GM23338 (cell line): ENCODE measurements at places on chromosomes 5 and 9. TPM values are rescaled to one million over a fixed set of nuclear protein-coding genes. Genes with fewer than 3 reads are reported as not detected.

Gene SLC6A18
- not detected in 2 replicates for total RNA-seq

Gene OR13C2
- total RNA-seq: not detected in 2 replicates

Gene KCNV2
- not detected in 2 replicates for total RNA-seq

Gene BNIP1
- 13.7 and 17.0 TPM in 2 replicates for total RNA-seq

Gene MYMK
- total RNA-seq: not detected in 2 replicates

Gene ARL14EPL
- total RNA-seq: not detected in 2 replicates

- peak; percentile 23 for DNase-seq
Observed at GRCh38 chr5:57816108-57816507, 333.5 kb upstream of the ACTBL2 start.

- no peak for DNase-seq
Observed at GRCh38 chr9:22170990-22171670, 162.0 kb upstream of the CDKN2B start.

DNA sequence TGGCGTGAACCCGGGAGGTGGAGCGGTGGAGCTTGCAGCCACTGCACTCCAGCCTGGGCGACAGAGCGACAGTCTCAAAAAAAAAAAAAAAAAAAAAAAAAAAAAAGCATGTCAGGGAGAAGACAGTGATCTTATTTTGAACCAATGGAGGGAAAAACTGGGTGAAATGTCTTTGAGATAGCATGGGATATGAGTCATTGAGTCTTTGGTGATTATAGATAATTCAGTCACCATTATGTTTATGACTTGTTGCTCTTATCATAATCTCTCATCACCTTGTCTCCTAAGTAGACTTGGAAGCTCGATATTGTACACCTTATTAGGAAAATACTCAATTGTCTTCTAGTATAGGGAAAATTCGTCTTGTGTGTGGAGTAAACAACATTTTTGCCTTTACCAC is 55.1 kb upstream of the KDM4C start:
- no peak for DNase-seq

DNA sequence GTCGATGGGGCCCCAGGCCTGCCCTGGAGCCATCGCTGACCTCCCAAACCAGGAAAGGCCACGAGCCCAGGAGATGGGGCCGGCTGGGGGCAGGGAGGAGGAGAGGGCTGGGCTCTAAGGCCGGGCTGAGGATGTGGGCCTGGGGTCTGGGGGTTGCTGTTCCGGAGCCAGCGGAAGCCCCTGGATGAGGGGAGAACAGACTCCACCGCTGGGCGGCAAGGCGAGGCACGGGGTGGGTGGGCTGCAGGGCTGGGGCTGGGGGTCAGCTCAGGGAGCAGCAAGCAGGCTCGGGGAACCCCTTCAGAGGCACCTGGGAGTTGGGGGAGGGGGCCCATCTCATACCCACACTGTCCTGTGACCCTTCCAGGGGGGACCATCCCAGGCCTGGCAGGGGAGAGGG is 11.7 kb downstream of the LCN12 start:
- DNase-seq: no peak

DNA sequence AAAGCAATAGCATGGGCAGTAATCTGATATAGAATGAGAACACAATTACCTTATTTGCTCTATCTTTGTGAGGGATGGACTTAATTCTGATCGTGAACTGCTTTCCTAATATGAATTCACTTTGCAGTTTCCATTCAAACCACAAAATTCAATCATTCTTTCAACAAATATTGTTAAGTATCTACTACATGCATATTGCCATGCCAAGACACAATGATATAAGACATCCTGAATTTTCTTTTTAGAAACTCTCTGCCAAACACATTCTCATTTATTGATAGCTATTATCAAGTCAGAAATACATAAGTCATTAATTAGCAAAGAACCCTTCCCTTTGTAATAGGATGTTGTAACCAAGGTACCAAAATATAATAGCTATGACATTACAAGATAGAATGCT is 121.6 kb upstream of the TARS1 start:
- DNase-seq: no peak

DNA sequence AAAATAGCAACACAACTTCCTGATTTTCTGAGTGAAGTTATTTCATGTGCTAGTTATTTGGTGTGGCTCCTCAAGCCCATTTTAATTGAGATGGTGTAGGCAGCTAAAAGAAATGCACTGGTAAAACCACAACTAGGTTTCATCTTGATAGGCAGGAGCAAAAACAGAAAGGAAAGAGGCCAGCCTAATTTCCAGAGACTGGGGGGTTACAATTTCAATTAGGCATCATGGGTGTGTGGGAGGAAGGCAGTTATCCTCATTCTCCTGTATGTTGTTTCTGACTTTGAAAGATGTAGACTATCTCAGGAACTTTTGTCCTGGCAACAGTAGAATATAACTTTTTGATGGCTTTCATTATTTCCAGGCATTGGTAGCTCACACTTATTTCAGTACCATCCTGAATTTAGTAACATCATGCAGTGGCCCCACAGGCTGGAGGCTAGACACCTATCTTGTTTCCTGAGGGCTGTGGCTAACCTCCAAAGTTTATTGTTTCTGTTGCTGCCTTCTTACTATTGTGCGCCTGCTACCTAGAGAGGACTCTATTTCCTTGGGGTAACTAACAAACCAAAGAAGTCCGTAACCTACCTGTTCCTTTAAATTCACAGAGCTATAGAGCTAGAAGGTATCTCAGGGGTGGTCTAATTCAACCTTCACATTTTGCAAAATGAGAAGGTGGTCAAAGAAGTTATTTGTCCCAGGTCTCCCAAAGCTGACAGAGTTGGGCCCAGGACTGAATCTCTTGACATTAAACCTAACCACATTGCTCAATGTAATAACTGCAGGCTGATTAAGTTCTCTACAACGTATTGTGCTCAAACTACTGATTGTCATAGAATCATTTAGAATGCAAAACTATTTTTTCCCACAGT is 42.4 kb downstream of the FYB1 start:
- DNase-seq: no peak

DNA sequence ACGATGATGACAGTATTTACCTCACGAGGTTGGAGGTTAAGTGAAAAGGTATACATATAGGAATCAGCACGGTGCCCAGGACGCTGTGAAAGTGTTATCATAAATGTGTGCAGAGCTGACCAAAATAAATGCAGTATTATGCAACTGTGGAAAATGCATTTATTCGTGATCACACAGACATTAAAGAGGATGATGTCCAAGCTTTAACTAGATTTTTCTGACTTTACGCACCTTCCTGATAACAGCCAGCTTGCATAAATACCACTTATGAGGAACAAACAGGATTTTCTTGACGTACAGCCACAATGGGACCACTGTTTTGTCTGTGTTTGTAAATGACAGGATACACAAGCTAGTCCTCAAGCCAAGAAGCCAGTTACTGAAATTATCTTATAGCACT is 71.4 kb upstream of the ATP10B start:
- no peak for DNase-seq

- no peak for DNase-seq
Observed at GRCh38 chr5:180380856-180381255, 27.7 kb upstream of the GFPT2 start.

DNA sequence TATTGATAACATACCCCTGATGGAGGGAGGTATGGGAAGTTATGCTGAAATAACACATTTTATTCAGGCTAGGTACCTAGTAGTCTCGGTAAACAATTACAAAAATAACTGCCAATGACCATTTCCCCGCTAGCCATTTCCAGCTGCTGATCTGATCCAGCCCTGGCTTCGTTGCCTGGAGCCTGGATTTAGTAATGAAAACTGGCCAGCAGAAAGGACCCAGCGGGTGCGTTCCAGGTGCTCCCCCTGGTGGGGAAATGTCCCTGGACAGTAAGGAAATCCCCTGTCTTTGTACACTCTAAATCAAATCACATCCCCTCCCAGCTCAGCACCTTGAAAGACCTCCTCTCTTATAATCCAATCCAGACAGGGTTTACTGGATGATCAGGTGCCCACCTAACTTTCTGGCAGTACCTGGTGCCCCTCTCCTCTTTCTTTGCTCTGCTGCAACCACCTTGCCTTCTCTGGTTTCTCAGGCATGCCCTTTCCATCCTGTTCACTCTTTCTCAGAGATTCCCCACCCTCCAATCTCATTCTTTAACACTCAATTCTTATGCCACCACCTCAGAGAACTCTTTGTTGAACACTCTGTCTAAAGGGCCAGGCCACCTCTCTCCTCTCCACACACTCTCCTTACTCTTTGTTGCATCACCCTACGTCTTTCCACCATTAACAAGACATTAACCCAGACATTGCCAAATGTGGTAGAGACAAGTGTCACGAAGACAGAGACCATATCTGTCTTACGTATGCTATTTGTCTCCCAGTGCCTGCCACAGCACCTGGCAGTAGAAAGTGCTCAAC is 50.1 kb upstream of the SMAD5 start:
- DNase-seq: peak; percentile 86

- no peak for DNase-seq
Observed at GRCh38 chr5:2674456-2674855, 77.0 kb downstream of the IRX2 start.
